RKO (cell line): ENCODE measurements at places on chromosomes 7 and 10.

- no peak for DNase-seq
Measured at GRCh38 chr7:17185690-17186070, 112.8 kb upstream of the AHR start.

GRCh38 chr7:112105584-112106530 lies 100.3 kb downstream of the DOCK4 start:
- no peak for DNase-seq

GRCh38 chr7:148918058-148918596 lies 34.0 kb upstream of the EZH2 start:
- DNase-seq = no peak

DNA sequence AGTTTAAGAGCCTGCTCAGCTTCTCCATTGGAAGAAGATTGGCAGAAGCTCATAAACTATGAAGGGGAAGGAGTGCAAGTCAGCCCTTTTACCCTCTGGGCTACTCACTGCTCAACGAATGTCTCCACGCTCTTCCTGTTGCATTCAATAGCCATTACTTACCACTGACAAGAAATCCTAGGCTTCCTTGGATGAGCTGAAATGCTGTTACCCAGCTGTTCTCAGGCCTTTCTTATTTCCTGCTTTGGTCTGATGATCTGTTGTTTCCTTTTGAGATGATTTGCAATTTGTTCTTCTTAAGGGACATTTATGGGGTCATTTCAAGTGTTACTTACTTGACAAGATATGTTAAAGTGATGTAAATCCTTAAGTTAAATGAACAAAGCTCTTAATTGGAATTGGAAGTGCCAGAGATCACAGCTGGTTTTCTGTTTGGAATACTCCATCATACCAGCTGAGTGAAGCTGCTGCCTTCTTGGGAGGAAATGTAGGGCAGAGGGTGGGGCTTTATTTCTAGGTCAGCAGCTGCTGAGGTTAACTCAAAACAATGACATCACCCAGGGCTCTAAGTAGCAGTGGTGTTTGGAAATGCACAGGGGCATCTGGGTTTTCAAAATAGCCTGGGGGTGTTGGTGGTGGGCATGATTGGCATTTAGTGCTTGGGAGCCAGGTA lies 170.0 kb downstream of the PRKCQ start:
- no peak for DNase-seq
